ENCODE measurements at places on chromosomes 7 and 10.

DNA sequence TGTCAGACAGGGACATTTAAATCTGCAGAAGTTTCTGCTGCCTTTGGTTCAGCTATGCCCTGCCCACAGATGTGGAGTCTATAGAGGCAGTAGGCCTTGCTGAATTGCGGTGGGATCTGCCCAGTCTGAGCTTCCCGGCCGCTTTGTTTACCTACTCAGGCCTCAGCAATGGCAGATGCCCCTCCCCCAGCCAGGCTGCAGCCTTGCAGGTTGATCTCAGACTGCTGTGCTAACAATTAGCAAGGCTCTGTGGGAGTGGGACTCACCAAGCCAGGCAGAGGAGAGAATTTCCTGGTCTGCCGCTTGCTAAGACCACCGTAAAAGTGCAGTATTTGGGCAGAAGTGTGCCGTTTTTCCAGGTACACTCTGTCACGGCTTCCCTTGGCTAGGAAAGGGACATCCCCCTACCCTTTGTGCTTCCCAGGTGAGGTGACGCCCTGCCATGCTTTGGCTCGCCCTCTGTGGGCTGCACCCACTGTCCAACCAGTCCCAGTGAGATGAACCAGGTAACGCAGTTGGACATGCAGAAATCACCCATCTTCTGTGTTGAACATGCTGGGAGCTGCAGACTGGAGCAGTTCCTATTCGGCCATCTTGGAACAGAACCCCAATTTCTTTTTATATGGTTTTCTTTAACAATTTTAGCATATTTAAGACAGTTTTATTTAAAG, 28.4 kb upstream of the VWDE start:
- no peak for DNase-seq

DNA sequence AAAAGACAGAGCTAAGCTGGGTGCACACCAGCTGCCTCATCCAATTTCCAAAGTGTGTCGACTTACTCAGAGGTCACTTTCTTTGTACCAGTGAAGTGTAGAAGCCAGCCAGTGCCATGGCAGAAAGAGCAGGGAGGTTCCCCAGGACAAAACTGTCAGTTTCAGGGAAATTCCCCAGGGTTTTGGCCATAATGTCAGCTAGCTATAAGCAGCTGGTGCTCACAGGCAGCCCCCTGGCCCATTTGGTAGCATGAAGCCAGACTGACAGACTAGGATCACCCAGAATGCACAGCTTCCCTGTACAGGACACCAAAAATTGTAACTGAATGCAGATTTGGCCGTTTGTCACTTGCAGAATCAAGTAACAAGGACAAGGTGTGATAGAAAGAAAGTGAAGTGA, 28.6 kb downstream of the MRPL32 start:
- DNase-seq: no peak

- no peak for DNase-seq
Measured at GRCh38 chr7:125154930-125155329, 225.3 kb upstream of the POT1 start.

- DNase-seq: no peak
Measured at GRCh38 chr7:143257501-143257900, 5.7 kb upstream of the GSTK1 start.

GRCh38 chr10:69646185-69647060, 16.4 kb downstream of the FAM241B start:
- DNase-seq: no peak

DNA sequence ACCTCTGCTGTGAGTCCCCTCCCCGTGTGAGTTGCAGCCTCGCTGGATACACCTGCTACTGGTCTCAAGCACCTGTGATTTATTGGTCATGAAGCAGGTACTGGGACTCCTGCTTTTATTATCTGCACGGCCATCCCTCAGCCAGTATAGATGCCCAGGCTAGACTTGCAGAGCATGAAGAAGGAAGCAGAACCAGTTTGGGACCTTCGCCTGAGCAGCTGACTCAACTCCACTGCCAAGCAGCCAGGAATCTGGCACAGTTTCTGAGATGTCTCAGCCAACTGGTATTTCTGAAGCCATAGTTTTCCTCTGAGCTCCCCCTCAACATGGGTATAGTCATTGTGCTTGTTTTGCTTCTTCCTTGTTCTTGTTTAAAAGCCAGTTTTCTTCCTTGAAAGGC, 28.0 kb upstream of the SLC39A12 start:
- no peak for DNase-seq

GRCh38 chr7:139159900-139160675, 50.6 kb upstream of the ZC3HAV1 start:
- DNase-seq: no peak

DNA sequence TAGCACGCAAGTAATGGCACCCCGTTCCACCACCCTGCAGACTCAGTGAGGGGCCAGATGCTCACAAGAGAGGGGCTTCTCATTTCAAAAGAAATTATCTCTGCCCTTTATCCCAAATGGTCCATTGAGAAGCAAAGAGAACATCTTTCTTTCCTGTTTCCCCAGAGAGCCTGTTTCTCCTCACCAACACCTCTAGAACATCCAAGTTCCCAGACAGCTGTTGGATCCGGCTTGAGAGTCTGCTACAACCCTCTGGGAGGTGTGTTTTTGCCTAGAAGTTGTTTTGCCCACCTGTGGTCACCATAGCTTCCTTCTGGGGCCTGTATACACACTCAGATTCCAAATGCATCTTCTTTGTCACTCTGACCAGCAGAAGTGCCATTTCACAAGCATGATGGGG, 637.4 kb downstream of the LRMDA start:
- no peak for DNase-seq

GRCh38 chr10:80144067-80144695, 11.7 kb downstream of the PLAC9 start:
- no peak for DNase-seq

- DNase-seq: no peak
Measured at GRCh38 chr10:60258429-60258797, 131.3 kb downstream of the ANK3 start.

DNA sequence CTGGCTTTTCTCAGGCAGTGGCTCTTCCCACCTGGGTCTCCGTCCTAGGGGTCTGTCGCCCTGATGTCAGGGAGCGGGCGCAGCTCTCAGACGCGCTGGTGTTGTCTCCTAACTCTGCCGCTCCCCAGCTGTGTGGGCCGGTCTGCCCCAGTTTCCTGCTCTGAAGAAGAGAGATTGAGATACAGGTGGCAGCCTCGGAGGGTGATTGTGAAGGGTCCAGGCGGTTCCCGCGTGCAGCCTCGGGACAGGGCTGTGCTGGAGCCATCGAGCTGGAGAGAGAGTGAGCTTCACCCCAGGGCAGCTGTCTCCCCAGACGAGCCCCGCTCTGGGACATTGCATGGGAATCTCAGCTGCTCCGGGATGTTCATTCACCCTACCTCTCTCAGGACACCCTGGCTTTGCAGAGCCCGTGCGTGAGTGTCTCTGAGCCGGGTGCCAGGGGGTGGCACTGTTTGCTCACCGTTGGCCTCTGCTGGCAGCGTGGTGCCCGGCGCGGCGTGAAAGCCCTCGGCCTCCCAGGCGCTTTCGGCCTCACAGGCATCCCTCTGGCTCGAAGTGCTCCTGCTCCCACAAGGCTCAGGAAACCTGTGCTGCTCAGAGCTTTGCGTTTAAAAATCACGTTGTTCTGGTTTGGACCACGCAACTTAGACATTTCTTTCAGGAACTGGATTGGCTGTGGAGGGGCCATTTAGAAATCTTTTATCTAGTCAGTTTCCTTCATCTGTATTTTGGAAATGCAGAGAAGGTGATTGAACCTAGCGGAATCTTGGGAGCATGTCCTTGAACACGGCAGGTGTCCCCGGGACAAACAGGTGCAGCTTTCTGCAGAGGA, 33.8 kb upstream of the ZFAND2A start:
- DNase-seq: no peak

All from stimulated activated CD4-positive, alpha-beta T cell treated with anti-CD3 and anti-CD28 coated beads, Interleukin-15, amount 100 ng/mL, for 1 hour (primary cell).